ENCODE measurements at places on chromosomes 6 and 20. TPM values are rescaled to one million over a fixed set of nuclear protein-coding genes. Genes with fewer than 3 reads are reported as not detected.

The ADGB gene
- not detected for total RNA-seq

The C6orf141 gene
- 29.9 TPM for total RNA-seq

The MUCL3 gene
- not detected for total RNA-seq

The NRN1 gene
- total RNA-seq, result not detected

The KCNS1 gene
- total RNA-seq, result not detected

The TSPO2 gene
- total RNA-seq, result not detected

The GJA10 gene
- total RNA-seq, result not detected

DNA sequence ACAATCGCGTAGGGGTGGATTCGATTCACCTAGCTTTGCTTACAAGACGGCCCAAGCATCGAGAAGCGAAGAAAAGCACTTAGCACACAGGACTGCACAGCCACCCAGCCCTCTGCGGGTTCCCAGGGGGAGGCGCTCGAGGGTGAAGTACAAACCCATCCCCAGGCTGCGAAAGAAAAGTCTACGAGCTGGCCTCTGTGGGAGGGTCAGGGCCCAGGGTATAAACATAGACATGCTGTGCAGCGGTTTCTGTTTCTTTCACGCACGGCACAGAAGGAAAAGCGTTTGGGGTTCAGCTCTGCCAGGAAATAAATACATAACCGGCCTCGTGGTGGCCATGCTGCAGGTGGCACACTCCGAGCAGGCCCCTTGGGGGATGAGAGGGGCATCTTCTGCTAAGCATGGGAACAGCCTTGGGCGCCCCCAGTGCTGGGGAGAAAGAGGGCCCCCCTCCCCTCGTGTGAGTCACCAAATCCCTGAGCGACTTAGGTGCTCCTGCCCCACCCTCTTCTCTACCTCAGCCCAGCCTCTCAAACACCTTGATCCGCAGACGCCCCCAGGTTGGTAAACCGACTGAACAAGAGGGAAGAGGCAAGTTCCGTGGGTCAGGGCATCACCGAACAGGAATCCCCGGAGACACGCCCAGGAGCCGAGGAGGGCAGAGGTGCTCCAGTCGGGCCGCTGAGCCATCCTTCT lies 91.6 kb upstream of the RIPOR2 start:
- H3K27me3 ChIP-seq, result no peaks in the 10 kb centered on the region
- no peaks in the 10 kb centered on the region for H3K36me3 ChIP-seq
- no peak overlapping the region for H3K4me3 ChIP-seq
- no peak for DNase-seq
- H3K4me1 ChIP-seq, result peaks cover 15% of the 10 kb centered on the region

- no peaks in the 10 kb centered on the region for H3K36me3 ChIP-seq
- no peaks in the 10 kb centered on the region for H3K4me1 ChIP-seq
- no peak overlapping the region for H3K4me3 ChIP-seq
- DNase-seq, result no peak
Observed at GRCh38 chr6:19158586-19158985, 678.6 kb upstream of the ID4 start.

GRCh38 chr6:107098436-107099307 lies 16.6 kb downstream of the BEND3 start:
- no peaks in the 10 kb centered on the region for H3K27me3 ChIP-seq
- no peak overlapping the region for H3K4me3 ChIP-seq
- no peak for DNase-seq
- no peak overlapping the region for H3K27ac ChIP-seq
- H3K4me1 ChIP-seq, result no peaks in the 10 kb centered on the region
- H3K36me3 ChIP-seq, result no peaks in the 10 kb centered on the region

DNA sequence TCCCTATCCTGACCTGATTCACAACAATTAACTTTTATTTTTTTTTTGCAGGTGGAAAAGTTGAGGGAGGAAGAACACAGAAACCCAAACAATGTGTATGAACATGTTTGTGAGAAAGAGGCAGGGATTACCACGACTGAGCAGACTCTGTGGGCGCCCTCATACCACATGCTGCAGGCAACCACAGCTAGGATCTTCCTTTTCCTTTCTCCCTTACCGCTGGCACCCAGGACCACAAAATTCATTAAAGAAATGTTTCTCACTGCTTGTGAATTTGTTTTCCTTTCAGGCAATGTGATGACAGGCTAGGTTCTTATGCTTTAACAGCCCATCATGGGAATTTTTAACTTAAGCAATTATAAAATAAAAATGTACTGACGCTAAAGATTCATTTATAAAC lies 287.1 kb downstream of the GMDS start:
- no peaks in the 10 kb centered on the region for H3K36me3 ChIP-seq
- no peak overlapping the region for H3K4me3 ChIP-seq
- no peak overlapping the region for H3K27ac ChIP-seq
- no peaks in the 10 kb centered on the region for H3K27me3 ChIP-seq

- no peak for DNase-seq
- no peaks in the 10 kb centered on the region for H3K36me3 ChIP-seq
- H3K4me1 ChIP-seq, result no peaks in the 10 kb centered on the region
Observed at GRCh38 chr6:107607116-107607515, 117.2 kb downstream of the SOBP start.

DNA sequence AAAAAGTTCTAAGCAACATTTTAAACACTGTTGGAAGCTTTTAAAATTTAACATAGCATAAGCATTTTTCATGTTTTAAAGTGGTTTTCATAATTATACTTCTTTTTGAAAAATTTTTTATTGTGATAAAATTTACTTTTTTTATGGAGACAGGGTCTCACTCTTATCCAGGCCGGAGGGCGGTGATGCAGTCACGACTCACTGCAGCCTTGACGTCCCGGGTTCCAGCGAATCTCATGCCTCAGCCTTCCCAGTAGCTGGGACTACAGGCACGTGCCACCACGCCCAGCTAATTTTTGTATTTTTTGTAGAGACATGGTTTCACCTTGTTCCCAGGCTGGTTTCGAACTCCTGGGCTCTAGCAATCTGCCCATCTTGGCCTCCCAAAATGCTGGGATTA lies 46.1 kb upstream of the TULP4 start:
- DNase-seq, result peak; percentile 36
- H3K4me1 ChIP-seq, result no peaks in the 10 kb centered on the region
- no peak overlapping the region for H3K4me3 ChIP-seq
- H3K27me3 ChIP-seq, result no peaks in the 10 kb centered on the region
- peaks cover 5% of the 10 kb centered on the region for H3K36me3 ChIP-seq

GRCh38 chr6:169296170-169296569 lies 42.5 kb upstream of the THBS2 start:
- peak; percentile 39 for DNase-seq
- peaks cover 30% of the 10 kb centered on the region for H3K4me1 ChIP-seq
- no peak overlapping the region for H3K27ac ChIP-seq
- no peaks in the 10 kb centered on the region for H3K27me3 ChIP-seq
- no peaks in the 10 kb centered on the region for H3K36me3 ChIP-seq
- no peak overlapping the region for H3K4me3 ChIP-seq

DNA sequence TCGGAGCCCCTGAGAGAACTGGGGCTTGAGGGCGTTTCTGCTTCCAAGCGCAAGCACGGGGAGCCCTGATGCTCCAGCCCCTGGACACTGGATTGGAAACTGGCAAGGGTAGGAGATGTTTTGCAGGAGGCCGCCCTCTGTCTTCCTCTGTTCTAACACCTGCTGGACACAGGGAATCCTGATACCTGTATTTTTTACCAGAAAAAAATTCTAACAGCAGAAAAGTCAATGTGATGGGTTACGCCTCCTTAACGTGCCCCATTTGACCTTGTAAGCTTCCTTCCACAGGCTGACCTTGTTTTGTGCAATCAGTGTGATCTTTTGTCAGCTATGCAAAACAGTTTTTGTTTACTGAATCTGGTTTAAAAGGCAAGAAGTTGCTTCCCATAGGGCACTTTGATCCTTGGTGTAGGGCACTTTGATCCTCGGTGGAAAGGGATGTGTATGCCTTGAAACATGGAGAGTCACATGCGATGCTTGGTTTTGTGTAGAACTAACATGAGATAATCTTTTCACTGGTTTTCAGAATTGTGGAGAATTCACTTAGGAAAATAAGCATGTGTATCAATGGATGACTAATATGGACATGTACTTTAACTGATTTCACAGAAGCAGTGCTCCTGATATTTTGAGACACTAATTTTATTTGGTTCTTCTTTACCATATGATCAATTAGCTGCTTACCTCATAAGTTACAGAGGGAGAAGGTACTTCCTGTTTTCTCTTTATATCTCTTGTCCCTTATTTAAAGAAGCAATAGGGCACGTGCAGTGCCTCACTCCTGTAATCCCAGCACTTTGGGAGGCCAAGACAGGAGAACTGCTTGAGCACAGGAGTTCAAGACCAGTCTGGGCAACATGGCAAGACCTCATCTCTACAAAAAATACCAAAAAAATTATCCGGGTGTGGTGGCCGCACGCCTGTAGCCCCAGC lies 59.9 kb upstream of the MAP3K4 start:
- no peaks in the 10 kb centered on the region for H3K36me3 ChIP-seq
- peaks cover 11% of the 10 kb centered on the region for H3K4me1 ChIP-seq
- no peaks in the 10 kb centered on the region for H3K27me3 ChIP-seq
- DNase-seq, result no peak

DNA sequence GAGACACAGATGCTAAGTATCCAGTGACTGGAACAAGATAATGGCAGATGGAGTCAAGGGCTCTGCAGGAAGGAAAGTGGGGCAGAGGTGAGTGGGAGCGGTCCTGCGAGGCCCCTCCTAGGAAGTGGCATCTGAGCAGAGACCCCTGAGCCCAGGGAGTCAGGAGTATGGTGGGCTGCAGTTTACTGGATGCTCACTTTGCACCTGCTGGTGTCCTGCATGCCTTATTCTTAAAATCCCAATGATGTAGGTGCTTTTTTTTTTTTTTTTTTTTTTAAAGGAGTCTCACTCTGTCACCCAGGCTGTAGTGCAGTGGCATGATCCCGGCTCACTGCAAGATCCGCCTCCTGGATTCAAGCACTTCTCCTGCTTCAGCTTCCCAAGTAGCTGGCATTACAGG lies 5.6 kb downstream of the CEBPB start:
- H3K4me3 ChIP-seq, result no peak overlapping the region
- no peak for DNase-seq
- H3K36me3 ChIP-seq, result peaks cover 52% of the 10 kb centered on the region
- no peak overlapping the region for H3K27ac ChIP-seq
- peaks cover 18% of the 10 kb centered on the region for H3K4me1 ChIP-seq

DNA sequence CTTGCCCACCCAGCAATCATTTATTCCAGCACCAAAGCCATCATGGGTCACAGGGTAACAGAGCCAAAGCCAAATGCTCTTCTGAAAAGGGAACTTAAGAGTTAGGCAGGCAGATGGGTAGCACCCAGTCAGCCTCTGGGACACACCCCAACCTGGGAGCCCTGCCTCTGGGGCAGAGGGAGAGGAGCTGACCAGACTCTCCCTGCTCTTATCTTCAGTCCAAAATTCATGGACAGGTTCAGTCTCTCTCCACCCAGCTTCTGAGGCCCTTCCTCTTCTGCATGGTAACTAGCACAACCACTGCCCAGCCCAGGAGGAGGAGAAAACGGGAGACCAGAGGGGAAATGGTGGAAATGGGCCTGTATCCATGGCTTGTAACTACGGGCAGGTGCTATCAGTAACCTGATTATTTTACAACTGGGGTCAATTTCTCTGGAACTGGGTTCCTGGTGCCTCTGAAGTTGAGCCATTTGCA lies 105.4 kb downstream of the NOL4L start:
- H3K4me3 ChIP-seq, result no peak overlapping the region
- H3K27ac ChIP-seq, result no peak overlapping the region
- H3K27me3 ChIP-seq, result no peaks in the 10 kb centered on the region
- DNase-seq, result no peak
- H3K4me1 ChIP-seq, result peaks cover 18% of the 10 kb centered on the region
- H3K36me3 ChIP-seq, result no peaks in the 10 kb centered on the region

DNA sequence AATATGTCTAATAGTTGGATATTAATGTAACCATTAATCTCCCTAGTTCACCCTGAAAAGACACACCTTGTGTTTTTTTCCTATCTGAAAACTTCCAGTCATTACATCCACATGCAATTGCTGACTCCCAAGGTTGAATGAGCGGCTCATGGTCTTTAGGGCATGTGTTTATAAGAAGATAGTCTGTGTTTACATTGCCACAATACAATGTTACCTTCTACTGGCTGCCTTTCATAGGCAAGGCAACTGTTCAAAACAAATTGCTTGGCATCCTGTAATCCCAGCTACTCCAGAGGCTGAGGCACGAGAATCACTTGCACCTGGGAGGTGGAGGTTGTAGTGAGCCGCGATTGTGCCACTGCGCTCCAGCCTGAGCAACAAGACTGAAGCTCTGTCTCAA lies 86.8 kb upstream of the SHLD1 start:
- H3K36me3 ChIP-seq, result no peaks in the 10 kb centered on the region
- no peak for DNase-seq
- H3K27ac ChIP-seq, result no peak overlapping the region
- no peak overlapping the region for H3K4me3 ChIP-seq

DNA sequence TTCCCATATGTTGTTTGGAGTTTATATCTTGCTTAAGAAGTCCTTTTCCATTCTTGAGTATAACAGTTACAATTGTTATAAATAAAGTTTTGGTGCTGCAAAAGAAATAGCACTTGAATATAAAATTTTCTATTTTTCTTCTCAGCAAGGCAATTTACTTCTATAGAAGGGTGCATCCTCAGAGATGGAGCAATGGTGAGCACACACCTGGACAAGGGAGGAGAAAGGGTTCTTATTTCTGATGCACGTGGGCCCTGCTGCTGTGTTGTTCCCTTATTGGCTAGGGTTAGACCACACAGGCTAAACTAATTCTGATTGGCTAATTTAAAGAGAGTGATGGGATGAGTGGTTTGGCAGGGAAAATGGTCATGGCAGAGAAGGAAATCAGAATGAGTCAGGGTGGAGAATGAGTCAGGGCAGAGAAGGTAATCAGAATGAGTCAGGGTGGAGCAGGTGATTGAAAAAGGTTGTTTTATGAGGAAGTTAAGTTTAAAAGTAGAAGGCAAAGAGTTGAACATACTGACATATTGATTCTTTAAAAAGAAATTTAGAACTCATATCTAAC lies 38.0 kb downstream of the CST8 start:
- H3K36me3 ChIP-seq, result no peaks in the 10 kb centered on the region
- H3K27me3 ChIP-seq, result no peaks in the 10 kb centered on the region
- peak; percentile 51 for DNase-seq
- no peak overlapping the region for H3K4me3 ChIP-seq
- H3K4me1 ChIP-seq, result peaks cover 6% of the 10 kb centered on the region
- no peak overlapping the region for H3K27ac ChIP-seq

DNA sequence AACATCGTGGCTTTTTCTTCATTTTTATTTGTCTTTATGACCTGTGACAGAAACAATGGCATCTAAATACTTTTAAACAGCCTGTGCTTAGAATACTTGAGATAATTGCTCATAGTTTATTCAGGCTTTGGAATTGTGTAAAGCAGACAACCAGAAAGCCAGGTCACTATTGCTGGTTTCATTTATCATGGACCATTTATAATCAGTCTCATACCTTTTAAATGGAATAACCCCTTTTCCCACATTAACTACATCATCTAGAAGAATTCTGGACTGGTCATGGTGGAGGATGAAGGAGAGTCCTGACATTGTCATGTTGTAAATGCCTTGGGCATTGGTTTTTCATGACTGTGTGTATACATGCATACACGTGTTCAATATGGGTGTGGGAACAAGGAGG lies 661.5 kb downstream of the EPM2A start:
- no peak overlapping the region for H3K27ac ChIP-seq
- no peaks in the 10 kb centered on the region for H3K36me3 ChIP-seq
- no peak overlapping the region for H3K4me3 ChIP-seq
- no peak for DNase-seq
- no peaks in the 10 kb centered on the region for H3K4me1 ChIP-seq

GRCh38 chr6:1437553-1438406 lies 48.4 kb downstream of the FOXF2 start:
- H3K27me3 ChIP-seq, result peaks cover 9% of the 10 kb centered on the region
- peaks cover 19% of the 10 kb centered on the region for H3K4me1 ChIP-seq
- H3K4me3 ChIP-seq, result no peak overlapping the region
- no peak for DNase-seq
- no peaks in the 10 kb centered on the region for H3K36me3 ChIP-seq
- H3K27ac ChIP-seq, result no peak overlapping the region

GRCh38 chr20:59146780-59147565 lies 16.6 kb upstream of the ZNF831 start:
- H3K4me3 ChIP-seq, result no peak overlapping the region
- DNase-seq, result no peak
- H3K36me3 ChIP-seq, result no peaks in the 10 kb centered on the region
- H3K27me3 ChIP-seq, result peaks cover 47% of the 10 kb centered on the region
